ENCODE measurements at places on chromosomes 1 and 21.

DNA sequence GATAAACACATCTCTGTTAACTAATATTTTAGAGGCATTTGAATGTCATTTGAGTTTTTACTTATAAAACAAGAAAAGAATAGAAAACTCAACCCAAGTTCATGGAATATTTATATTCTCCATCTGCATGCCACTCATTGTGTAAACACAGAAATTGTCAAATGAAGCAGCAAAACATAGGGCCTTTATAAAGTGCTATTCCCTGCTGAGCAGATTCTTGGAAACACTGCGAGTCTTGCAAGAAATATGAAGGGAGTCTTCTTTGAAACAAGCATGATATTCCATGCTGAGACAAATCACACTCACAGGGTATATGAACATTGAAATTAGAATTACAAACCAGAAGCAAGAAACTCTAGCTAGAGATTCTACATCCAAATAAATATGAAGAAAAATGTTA is 655.8 kb downstream of the BRINP3 start:
- no peak for DNase-seq

DNA sequence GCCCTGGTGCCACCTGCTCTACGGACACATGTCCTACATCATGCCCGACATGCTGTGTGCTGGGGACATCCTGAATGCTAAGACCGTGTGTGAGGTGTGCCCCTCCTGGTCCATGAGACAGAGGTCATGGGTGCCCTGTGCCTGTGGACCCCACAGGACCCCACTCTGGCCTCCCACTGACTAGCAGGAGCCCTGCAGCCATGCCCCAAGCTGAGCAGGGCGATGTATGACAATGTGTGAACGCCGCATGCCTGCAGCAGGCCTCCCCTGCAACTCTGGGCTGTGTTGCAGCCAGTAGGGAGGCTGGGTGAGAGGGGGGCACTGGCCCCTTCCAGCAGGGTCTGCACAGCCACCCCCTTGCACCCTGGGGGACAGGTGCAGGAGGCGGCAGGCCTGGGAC is 30.0 kb downstream of the PRSS38 start:
- no peak for DNase-seq

DNA sequence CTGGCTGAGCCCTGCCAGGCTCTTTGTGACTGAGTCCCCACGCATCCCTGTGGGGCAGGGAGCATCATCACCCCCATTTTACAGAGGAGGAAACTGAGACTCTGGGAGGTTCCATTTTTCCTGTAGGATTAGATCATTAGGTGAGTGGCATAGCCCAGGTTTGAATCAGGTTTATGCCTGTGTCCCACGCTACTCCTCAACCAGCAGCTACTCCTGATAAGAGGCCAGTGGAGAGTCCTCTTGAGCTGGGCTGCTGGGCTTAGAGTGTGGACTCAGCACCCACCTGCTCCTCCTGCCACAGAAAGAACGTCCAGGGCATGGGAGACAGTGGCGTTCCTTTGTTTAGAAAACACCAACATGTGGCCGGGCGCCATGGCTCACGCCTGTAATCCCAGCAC is 30.7 kb downstream of the TNFRSF1B start:
- no peak for DNase-seq

DNA sequence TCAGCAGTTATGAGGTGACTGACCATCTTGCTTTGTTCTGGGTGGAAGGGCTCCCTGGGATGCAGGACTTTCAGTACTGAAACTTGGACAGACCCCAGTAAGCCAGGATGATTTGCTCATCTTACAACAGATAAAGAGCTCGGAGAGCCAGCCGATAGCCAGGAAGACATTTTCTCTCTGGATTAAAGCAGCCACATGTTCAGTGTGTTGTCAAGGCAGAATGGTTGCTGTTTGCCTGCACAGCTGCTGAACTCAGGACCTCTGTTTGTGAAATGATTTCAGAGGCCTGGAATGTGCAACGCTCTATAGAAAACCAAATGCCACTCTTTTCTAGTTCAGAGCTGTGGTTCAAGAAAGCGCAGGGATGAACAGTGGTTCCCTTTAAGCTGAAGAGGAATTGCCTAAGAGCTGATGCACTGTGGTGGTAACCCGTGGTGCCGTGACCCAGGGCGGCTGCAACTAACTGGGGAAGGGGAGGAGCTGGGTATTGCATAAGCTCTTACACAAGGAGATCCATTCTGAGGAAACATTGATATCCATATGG is 40.7 kb downstream of the CASQ2 start:
- DNase-seq = no peak

DNA sequence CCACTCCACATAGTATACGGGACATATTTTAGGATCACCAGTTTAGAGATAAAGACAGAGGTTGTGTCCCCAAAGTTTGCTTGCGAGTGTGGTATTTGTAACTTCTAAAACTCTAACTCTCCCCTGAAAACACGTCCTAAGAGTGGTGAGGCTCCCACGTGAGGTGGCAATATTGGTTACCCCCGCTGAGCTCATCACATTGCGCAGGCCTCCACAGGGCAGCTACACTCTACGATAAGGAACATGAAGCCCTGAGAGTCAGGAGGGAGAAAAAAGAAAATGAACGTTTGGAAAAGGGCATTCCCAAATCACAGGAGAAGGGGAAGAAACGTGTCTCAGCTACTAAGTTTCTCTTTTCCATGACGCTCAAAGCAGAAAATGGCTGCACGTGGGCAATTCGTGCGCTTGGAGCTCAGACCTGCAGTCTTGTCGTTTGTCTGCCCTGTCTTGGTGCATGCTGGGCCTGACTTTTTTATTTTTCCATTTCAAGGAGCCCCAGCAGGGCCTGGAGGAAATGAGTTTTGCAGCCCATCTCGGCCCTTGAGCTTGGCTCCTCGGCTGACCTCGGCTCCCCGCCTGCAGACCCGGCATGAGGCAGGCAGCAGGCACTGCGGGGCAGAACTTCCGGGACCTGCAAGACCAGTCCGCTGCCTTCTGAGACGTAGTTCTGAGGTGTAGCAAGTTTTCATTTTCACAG is 25.7 kb downstream of the ERG start:
- DNase-seq = no peak

DNA sequence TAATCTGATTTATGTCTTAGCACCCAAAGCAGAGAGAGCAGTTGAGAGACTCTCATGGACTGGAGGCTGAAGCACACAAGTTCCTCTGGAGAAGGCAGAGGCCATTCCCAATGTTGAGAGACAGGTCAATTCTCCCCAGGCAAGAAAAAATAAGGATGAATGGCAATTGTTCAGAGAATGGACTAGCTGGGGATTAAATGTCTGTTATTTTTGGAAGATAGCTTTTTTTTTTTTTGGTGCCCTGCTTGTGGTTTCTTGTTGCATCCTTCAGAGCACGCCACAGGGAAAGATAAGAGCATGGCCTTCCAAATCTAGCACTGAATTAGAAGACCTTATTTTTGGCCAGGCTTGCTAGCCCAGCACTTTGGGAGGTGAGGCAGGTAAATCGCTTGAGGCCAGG is 65.6 kb upstream of the ERRFI1 start:
- no peak for DNase-seq

All from CD4-positive, alpha-beta T cell treated with Interleukin-6 for 4 hours (primary cell).